ENCODE measurements at places on chromosomes 7 and 10.

DNA sequence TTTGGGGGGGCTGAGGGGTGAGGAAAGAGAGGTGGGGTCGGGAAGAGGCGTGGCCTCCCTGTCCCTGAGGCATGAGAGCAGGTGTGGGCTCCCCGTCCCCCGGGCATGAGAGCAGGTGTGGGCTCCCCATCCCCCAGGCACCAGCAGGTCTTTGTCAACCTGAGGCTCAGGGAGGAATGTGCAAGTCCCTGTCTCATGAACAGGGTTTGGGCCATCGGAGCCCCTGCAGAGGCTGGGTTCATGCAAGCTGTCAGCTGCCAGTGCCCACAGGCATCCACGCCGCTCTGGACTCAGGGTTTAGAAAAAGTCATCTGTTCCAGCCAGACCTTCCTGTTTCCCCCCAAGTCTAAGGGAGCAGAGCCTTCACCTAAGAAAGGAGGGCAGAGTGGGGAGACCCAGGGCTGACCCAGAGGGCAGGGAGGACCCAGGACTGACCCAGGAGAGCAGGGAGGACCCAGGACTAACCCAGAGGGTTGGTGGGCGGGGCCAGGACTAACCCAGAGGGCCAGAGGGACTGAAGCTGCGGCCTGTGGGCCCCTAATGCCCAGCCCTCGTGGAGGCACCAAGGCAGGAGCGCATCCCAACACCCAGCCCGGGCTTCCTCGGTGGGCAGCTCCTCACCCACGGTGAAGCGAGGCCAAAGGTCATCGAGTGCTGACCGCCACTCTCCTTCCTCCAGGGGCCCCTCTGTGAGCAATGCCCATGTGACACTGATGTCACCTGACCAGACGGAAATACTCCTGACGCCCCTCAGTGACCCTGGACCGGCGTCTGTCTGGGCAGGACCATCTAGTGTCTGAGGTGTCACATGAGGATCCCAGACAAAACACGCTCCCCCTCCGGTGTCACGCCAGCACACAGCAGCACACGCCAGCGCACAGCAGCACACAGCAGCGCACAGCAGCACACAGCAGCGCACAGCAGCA lies 28.9 kb upstream of the GPR146 start:
- no peak for DNase-seq

GRCh38 chr7:143237366-143237765 lies 15.5 kb downstream of the TAS2R40 start:
- DNase-seq = no peak

- peak; percentile 59 for DNase-seq
Measured at GRCh38 chr10:43160046-43160920, 22.0 kb downstream of the CSGALNACT2 start.

DNA sequence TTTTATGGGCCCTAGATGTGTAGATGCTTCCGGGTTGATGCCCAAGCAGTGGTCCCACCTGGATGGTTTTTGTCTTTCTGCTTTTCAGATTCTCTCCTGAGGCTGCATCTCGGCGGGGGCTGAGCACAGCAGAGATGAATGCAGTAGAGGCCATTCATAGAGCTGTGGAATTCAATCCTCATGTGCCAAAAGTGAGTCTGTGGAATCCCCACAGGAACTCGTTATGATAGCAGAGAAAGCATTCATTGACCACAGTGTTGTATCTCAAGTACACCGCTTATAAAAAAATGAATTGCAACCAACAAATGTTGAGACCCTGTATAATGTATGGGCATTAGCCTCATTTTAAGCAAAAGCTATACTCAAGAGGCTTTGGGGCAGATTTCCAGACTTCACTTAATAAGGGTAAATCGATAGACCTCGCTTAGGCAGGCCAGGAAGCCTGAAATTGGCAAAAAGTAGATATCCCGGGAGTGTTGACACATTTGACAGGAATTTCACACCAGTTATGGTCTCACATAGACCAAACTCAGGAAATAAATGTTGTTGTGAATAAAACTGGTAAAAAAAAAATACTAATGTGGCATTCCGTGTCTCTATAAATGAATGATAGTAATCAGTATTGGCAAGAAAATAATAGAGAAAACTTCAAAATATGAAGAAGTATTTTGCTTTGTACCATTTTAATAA lies 132.0 kb downstream of the WNT2 start:
- no peak for DNase-seq

DNA sequence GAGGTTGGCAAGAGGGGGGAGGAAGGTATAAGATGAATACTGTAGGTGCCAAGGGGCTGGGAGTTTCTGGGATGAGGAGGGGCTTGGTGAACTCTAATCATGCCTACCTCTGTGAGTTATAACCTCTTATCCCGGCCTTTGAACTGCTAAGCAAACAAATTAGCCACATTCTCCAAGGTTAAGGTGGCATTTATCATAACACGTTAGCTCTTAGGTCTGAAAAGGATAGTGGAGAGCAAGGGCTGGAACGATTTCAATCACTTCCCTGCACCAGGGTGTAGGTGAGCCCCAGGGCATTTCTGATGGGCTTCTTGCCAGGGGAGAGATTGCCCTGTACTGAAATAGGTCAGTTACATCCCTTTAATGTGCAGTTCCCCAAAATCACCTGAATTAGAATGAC lies 28.6 kb upstream of the DMBT1 start:
- no peak for DNase-seq

GRCh38 chr10:128929767-128930166 lies 537.3 kb upstream of the MGMT start:
- DNase-seq = no peak

DNA sequence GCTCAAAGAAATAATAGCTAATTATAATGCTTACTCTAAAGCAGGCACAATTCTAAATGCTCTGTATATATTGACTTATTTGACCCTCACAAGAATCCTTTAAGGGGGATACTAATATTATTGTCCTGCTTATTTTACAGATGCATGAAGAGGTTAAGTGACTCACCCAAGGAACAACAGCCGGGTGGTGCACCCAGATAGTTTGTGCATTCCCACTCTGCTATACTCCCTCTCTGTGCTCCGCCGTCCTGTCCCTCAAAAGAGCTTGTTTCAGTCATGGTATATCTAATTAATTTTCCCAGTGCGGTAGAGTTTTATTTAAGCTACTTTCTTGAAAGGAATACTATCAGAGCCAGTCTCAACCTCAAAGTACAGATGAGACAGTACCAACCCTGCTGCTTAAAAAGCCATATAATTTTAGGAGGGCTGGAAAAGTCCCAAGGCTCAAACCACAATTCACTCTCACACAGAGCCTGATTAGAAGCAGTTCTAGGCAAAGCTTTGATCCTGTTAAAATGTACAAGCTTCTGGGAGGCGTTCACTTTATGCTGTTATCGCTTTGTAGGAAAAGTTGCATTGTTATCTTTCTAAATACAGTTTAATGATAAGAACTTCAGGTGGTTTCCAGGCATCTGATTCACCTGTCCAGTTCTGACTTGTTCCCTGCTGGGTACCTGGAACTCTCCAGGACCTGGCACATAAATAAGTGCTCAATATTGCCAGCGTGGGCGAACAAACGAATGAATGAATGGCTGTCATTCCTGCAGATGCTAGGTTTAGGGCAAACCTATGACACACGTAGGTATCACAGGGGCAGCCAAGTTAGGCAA lies 261.5 kb upstream of the KLF14 start:
- DNase-seq = no peak

- DNase-seq = no peak
Measured at GRCh38 chr7:142720986-142721385, 28.3 kb upstream of the PRSS1 start.

GRCh38 chr10:88150339-88150738 lies 286.9 kb downstream of the PTEN start:
- DNase-seq = no peak

DNA sequence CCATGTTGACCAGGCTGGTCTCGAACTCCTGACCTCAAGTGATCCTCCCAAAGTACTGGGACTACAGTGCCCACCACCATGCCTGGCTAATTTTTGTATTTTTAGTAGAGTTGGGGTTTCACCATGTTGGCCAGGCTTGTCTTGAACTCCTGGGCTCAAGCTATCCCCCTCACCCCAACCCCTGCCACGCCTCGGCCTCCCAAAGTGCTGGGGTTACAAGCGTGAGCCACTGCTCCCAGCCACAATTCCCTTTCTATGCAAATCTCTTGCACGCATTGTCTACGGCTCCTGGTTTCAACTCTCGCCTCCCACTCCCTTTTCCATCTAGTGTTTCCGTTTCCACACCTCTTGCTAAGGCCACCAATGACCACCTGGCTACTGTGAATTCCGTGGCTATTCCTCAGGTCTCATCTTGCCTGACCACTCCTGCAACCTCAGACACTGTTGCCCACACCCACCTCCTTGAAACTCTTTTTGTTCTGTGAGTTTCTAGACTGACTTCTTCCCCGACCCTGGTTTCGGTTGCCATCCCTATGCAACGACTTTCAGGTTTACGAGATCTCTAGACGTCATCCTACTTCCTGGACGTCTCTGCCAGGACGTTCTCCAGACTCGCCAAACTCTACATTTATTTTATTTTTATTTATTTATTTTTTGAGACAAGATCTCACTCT lies 3.4 kb downstream of the CLDN3 start:
- DNase-seq = no peak

DNA sequence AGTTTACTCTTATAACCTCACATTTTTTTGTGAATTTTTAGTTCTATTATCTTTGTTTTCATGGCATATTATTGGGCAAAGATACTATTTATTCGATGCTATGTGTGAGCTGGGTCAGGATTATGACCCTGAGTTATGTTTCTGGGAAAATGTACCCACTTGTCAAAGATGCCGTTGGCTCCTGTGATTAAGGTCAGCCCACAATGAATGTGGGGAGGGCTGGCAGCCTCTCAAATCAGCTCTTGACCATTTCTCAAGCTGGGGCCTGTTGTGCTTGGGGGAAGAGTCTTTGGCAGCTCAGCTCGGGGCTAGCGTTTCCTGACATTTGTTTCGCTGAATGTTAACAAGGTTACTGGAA lies 97.5 kb downstream of the TCF7L2 start:
- no peak for DNase-seq

DNA sequence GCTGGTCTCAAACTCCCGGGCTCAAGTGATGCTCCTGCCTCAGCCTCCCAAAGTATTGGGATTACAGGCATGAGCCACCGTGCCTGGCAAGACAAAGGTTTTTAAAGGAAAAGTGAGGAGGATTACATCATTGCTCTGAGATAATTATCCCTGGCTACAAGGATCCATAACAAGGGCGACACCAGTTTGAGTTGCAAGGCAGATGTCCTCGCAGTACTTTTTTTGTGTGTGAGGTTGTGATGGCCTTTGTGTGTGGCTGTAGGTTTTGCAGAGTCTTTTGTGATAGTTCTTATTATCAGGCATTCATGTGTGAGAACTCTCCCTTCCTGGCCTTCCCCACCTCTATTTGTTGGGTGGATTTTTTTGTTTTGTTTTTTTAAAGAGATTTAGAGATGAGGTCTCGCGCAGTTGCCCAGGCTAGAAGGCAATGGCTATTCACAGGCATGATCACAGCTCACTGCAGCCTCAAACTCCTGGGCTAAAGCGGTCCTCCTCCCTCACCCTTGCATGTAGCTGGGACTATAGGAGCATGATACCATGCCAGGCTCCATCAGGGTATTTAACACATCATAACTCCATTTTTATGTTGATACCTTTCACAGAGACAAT lies 10.0 kb downstream of the BTBD16 start:
- DNase-seq = no peak

- DNase-seq = no peak
Measured at GRCh38 chr7:57201021-57201894, 69.0 kb upstream of the ZNF479 start.

GRCh38 chr10:6301488-6302075 lies 98.8 kb downstream of the PFKFB3 start:
- no peak for DNase-seq

- DNase-seq = no peak
Measured at GRCh38 chr7:151384352-151384697, 25.5 kb downstream of the WDR86 start.

DNA sequence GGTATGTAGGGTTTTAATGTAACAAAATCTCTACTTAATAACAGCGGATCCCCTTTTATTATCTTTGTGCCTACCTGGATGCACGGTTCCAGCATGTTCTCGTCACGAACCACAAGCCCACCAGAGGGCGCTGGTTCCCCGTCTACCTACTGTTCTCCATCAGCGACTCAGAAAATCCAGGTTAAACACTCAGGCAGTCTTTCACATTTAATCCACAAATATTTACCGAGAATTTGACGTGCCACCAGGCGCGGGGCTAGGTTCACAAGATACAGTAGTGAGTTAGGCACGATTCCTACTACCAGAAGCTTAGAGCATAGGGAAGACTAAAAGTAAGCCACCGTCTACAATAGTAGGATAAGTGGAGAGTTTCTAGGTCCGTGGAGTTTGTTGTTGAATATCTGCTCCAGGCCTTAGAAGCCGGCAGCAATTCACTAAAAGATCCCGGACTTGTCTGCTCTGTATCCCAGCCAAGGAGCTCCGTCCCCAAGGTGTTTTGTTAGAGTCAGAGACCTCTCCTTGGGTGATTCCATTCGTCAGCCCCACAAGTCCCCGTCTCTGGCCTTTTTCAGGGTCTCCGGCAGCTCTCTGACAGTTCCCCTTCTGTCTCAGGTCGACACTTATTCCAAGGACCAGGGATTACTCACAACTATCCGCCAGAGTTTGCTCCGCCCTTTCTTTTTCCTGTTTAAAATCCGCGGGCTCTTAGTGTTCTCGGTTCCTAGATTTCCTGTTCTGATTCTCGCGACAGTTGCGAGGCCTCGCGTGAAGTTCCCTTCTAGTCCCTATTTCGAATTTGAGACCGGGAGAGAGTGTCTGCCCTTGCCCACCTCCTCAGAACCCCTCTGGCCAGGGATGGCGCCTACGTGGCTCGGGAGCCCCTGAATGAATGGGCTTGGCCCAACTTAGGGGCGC lies 1.5 kb upstream of the KAZALD1 start:
- DNase-seq = peak; percentile 92

DNA sequence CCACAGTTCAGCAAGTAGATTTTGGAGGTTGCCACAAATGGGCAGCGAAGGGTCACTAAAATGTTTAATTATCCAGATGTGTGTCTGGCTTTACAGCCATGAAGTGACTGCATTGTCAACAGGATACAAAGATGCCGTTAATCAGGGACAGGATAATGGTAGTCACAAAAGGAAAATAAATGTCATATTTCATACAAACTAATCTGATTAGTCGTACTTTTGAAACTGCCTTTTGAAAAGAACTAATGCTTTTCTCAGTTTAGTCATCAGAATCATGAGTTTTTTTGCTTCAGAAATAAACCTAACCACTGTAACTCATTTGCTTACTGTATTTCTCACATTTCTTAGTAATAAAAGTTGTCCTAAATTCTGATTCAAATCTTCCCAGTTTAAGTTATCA lies 22.2 kb upstream of the WNT16 start:
- no peak for DNase-seq

DNA sequence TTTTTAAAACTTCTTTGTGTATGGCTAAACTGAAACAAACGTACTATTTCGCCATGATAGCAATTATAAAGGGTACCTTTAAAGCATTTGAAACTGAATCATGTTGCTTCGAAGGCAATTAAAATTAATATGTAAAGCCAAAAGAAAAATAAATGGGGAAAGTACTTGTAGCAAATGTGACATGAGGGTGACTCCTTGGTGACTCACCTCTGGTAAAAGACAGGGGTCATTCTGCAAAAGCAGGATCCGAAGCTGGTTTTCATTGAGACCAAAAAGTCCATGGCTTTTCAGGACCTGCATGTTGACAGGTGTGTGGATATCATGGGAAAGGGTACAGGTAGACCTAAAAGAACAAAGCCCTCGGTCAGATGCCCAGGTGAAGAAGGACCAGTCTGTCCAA lies 1.5 kb downstream of the ZC3HAV1L start:
- DNase-seq = peak; percentile 47

- no peak for DNase-seq
Measured at GRCh38 chr7:16063221-16063620, 358.1 kb downstream of the CRPPA start.

- peak; percentile 77 for DNase-seq
Measured at GRCh38 chr7:46811529-46811928, 770.4 kb downstream of the TNS3 start.

Measured in AG08396 (cell line).